ENCODE measurements at places on chromosomes 7 and 10.

DNA sequence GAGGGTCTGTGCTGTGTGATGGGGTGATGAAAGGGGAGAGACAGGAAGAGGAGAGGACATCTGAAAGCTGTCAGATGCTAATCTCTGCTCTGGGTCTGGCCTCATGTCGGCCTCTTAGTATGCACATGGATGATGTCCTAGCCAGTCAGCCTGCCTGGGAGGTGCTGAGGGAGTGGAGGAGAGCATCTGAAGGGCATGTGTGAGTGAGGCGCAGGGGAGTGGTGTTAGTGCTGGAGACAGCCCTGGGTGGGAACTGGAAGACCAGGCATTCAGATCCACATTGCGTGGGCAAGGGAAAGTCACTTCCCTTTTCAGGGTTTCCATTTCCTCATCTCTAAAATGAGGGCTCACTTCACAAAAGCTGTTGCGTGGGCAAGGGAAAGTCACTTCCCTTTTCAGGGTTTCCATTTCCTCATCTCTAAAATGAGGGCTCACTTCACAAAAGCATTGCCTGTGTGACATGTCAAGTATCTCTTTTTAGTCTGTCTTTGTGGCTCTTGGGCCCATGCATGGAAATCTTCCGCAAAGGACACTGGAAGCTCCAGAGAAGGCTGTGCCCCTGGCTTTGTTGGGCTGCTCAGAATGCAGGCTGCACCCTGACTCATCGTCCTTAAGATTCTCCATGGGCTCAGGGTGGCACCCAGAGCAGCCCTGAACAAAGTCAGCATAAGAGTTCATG lies 10.0 kb downstream of the SFTPD start:
- peak; percentile 23 for DNase-seq

DNA sequence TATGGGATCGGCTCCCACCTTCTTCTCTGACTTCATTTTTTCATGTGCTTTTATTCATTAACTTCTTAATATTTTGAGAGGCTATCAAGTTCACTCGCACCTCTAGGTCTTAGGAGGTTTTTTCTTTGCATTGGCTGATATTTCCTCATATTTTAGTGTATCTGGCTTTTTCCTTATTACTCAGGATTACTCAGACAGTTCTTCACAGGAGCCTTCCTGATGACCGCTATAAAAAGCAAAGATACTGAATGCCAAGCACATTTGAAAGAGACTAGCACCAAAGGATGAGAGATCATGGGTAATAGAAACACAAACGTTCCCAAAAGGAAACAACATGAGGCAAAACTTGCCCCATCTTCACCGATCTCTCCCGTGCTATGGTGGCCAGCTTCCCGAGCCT lies 409.2 kb upstream of the KLF6 start:
- DNase-seq: no peak

GRCh38 chr10:1359626-1359955 lies 303.4 kb downstream of the WDR37 start:
- DNase-seq: no peak

DNA sequence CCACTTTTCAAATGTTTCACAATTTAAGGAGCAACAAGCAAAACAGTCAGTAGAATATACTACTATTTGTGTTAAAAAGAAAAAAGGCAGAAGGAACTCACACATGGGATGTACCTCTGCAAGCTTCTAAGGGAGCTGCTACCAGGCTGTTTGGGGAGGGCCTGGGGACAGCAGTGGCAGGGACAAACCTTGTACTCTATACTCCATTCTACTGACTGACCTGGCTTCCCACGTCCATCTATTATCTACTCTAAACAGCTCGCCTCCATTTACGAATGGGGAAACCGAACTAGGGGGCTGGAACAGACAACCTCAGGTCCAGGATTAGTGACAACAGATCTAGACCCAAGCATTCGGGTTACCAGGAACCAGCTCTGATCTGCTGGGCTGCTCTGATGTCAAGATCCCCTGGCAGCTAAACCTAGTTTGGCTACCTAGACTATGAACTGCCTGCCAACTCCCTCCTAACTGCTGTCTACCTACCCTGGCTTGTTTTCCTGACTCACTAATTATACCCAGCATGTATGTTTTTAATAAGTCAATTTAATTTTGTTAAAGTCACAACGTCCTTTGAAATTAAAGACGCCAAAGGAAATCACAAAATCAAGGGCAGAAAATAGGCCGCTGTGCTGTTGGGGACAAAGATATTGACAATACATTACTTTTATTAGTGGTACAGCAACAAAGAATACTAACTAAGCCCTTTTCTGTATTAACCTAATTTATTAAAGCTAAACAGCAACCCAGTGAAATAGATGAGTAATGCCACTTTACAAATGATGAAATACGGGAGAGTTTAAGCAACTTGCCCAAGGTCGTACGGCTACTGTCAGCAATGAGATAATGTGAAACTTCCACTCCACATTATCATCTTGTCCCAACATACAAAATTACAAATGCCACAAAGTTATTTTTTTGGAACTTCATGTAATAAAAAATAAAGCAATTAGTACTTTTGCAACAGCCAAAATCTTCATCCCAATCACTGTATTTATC lies 5.3 kb downstream of the PSAP start:
- DNase-seq: no peak

DNA sequence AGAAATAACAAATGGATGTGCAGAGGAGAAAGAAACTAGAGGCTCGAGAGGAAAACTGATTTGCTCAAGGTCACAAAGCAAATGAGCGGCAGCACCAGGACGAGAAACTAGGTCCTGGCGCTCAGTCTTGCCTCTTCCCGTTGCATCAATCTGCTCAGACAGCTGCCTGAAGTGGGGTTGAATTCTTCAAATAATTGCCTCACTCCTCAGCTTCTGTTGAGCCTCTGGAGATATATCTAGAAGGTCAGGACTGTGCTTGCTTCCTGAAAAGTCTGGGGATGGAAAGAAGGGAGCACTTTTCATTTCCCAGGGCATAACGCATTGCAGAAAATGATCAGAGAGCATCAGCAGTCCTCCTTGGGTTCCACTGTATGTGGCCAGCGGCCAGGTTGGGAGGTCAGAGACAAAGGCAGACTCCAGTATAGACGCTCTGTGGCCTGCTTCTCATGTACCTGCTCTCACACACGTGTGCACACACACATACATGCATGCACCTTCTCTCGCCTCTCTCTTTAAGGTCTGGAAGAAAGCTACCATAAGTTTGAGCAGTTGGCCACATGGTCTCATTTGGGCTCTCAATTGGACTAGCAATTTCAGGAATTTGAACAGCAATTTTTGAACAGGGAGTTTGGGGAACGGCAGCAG lies 83.7 kb upstream of the DUSP5 start:
- DNase-seq: no peak

GRCh38 chr10:115093776-115094408 lies 727 bp downstream of the ATRNL1 start:
- DNase-seq: peak; percentile 1

Measured in CD4-positive, alpha-beta T cell treated with Interleukin-12 subunit alpha and Interleukin-12 subunit beta, for 1 hour (primary cell).